ENCODE measurements at places on chromosomes 6 and 20.

GRCh38 chr6:101747160-101747559 lies 353.7 kb downstream of the GRIK2 start:
- no peak for DNase-seq

DNA sequence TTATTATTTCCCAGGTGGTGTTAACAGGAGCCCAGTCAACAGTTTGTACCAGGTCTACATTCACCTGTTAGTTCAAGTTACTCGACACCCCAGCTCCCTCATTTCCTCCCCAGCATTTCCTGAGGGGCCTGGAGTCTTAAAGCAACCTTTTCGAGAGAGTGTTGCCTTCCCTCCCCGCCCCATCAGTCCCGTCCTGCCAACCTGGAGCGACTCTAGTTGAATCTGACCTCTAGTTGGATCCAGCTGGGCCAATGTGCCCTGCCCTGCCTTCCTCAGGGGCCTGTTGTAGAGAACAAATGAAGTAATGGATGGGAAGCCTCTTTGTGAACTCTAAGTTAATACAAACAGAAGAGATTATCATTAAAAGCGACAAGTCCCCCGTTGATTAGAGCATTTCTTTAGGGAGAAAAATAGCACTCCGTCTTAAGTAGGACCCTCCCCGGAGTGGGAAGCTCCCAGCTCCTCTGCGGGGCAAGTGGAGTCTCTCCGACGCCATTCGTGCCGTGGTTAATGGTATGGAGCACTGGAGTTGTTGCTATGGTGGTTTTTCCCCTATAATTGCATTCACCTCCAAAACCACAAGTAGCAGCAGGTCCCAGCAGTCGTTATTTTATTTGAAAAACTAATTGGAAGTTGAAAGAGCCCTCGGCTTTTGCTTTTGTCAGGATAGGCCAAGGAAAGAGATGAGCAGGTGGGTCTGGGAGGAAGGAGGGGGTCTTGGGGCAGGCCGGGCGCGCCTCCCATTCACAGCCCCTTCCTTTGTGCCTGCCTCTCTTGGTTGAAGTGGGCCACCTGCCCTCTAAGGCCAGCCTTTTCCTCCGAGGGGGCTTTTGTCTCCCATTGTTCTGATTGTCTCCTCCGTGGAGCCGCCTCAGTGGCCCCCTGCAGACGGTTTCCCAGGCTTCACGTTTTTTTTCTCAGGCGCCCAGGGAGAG lies 16.1 kb downstream of the GHRH start:
- no peak for DNase-seq

GRCh38 chr6:142047934-142048592 lies 84.7 kb upstream of the GJE1 start:
- peak; percentile 9 for DNase-seq

- peak; percentile 52 for DNase-seq
Observed at GRCh38 chr6:82397962-82398692, 34.5 kb downstream of the TPBG start.

GRCh38 chr6:51934098-51934497 lies 153.3 kb downstream of the PKHD1 start:
- no peak for DNase-seq

GRCh38 chr6:109927052-109927451 lies 51.1 kb upstream of the GPR6 start:
- DNase-seq = no peak

DNA sequence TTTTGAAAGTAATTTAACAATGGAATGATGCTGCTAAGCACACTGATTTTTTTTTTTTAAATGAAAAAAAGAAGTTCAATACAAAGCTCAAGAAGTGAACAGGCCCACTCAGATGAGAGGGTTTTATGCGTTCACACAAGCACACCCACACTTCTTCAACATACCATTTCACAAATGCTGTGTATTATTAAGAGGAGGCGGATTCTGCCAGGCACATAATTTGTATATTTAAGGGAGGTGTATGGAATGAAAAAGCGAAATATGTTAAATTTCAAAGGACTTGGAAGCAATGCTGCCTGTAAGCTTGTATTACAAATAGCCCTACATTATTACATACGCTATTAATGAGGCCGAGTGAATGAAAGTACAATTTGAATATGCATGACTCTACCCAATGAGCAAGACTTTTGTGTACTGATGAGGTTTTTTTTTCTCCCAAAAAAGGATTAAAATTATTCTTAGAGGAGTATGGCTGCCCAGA lies 123.9 kb downstream of the INSM1 start:
- no peak for DNase-seq

GRCh38 chr6:14732844-14733757 lies 512.8 kb upstream of the JARID2 start:
- peak; percentile 88 for DNase-seq

DNA sequence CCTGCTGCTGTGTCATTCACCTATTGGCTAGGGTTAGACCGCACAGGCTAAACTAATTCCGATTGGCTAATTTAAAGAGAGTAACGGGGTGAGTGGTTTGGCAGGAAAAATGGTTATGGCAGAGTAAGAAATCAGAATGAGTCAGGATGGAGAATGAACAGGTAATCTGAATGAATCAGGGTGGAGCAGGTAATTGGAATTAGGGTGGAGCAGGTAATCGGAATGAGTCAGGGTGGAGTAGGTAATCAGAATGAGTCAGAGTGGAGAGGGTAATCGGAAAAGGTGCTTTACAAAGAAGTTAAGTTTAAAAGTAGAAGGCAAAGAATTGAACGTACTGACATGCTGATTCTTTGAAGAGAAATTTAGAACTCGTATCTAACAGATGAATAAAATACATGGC lies 11.7 kb downstream of the SLC35A1 start:
- no peak for DNase-seq

DNA sequence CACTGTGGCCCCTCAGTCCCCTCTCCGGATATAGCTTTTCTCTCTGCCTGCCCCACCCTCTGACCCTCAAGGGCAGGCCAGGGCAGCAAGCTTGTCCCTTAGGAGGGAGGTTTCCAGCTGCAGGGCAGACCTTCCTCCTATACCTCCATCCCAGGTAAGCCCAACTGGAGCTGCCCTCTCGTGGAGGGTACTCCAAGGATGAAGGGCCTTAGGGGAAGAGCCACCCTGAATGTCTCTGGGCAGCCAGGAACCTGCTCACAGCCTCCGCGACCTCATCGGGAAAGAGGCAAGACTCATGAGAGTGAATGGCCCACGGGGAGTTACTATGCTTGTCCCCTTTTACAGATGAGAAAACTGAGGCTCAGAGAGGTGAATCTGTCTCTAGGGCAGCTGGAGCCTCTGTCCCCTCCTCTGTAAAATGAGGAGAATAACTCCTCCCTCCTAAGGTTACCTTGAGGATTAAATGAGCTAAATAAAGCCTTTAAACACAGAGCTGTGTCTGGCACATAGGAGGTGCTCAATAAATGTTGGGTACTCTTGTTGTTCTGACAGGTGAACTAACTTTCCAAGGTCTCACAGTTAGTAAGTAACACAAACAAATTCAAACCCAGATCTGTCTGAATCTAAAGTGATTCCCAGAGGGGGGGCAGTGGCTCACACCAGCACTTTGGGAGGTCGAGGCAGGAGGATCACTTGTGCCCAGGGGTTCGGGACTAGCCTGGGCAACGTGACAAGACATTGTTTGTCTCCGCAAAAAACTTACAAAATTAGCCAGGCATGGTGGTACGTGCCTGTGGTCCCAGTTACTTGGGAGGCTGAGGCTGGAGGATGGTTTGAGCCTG lies 12.1 kb downstream of the SRXN1 start:
- DNase-seq = no peak

DNA sequence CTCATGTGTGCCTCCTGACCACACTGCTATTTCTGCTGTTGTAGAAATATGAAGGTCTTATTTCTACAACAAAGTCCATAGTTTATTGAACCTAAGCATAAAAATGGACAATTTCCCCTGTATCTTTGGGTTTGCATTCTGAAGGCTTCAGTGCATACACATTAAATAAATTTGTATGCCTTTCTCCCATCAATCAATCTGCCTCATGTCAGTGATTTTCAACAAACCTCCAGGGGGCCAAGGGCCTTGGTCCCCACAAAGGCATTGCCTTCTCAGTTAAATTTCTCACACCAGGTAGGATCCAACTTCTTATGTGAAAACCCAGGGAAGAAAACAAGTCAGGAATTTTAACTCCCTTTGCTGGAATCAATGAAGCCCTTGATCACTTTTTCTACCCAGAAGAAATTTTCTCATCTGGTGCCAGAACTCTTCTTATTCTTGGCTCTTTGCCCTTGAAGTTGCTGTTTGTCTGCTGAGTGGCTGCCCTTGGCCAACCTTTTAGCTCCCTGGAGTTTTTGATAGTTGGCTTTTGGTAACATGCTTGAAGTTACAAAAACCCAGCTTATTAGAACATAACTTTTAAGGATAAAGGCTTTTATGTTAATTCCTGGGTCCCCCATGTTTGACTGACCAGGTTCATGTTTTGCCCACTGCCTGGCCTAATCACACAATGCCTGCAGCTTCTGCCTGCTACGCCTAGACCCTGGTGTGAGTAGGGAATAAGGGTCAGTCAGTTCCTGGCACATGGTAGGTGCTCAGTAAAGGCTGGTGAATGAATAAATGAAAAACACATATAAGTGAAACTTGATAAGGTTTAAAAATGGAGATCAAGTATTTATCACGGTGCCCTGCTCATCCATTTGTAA lies 37.0 kb downstream of the SHLD1 start:
- DNase-seq = peak; percentile 50

DNA sequence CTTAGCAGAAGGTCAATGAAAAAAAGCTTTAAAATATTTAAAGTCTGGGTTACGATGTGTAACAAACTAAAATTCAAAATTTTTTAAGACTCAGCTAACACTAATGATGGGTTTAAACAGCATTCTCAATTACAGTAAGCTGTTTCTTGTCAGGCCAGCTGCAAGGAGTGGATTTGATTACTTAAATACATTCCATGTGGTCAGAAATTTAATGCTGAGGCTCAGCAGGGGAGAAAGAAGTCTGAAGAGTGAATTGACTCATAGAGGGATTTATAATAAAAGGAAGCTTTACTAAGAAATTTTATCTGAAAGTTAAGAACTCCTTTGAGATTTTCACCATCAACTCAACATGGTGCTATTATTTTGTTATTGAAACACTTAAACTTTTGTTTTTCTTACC lies 398.6 kb downstream of the KHDRBS2 start:
- peak; percentile 1 for DNase-seq

DNA sequence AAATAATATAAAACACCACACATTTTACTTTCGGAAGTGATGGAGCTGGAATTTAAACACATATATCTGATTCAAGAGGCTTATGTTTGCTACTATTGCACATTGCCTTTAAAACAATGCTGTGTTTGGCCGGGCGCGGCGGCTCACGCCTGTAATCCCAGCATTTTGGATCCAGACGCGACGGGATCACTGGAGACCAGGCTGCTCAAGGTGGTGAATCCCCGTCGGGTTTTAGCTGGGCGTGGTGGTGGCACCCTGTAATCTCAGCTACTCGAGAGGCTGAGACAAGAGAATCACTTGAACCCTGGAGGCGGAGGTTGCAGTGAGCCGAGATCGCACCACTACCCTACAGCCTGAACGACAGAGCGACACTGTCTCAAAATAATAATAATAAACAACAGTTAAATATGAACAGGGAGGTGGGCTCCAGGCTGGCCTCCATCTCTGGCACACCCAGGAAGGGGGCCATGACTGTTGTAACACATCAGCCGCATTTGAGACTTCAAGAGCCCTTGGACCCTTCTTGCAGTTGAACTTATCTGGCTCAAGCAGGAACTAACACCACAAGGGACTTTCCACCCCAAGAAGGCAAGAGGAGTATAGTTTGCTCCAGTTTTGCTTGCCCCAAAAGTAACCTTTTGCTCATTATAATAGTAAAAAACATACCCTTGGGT lies 127.1 kb upstream of the ZNF184 start:
- no peak for DNase-seq

GRCh38 chr20:56385130-56385529 lies 6.9 kb downstream of the AURKA start:
- no peak for DNase-seq

- DNase-seq = no peak
Observed at GRCh38 chr6:88089708-88090107, 42.1 kb downstream of the SPACA1 start.

DNA sequence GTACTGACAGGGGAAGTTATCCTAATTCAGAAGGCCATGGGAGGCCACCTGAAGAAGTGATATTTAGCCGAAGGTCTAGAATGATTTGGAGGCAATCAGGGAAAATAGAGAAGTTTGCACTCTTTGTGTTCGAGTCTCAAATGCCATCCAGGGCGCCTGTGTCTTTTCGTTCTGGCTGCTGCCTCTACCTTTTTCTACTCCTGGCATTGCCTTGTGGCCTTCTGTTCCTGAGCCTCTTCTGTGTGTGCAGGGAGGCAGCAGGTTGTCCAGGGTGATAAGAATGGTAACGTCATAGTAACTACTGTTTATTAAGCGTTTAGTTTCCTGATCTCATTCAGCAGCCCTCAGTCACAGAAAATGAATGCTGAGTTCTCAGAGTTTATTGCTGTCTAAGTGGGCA lies 252.1 kb downstream of the FARS2 start:
- no peak for DNase-seq

GRCh38 chr6:163487606-163488005 lies 73.1 kb downstream of the QKI start:
- no peak for DNase-seq

DNA sequence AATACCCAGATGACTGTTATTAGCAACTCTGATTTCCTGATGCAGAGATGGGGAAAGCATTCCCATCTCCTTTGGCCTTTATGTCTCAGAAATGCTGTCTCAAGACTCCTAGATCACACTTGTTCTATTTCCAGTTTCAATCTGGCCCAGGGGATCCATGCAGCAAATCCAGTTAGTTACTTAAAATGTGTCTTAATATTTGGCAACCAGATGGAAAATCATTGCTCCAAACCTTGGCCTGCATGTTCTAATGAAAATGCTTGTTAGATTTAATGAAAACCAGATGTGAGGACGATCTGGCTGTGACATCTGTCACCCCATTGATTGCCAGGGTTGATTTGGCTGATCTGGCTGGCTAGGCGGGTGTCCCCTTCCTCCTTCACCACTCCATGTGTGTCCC lies 125.2 kb downstream of the TSHZ2 start:
- DNase-seq = no peak

DNA sequence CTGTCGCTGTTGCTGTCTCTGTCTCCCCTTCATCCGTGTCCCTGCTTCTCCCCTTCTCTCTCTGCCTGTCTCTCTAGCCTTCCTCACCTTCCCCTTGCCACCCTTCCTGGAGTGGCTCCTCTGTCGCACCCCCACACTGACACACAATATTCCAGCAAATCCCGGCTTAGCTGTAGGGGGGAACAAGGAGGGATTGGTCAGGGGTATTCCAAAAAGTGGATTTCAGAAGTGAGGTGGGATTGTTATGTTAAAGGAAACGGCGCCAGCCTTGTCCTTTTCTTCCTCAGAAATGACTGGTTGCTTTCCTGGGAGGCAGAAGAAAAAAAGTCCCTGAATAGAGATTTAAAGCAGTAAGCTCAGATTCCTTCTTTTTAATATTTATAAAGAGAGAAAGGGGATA lies 76.3 kb upstream of the SIRPA start:
- no peak for DNase-seq

- no peak for DNase-seq
Observed at GRCh38 chr6:15674690-15675386, 12.0 kb upstream of the DTNBP1 start.

Measured in fibroblast of skin of right biceps (primary cell).